HuH-7.5 (cell line): ENCODE measurements at places on chromosomes 1 and 21.

GRCh38 chr1:220772846-220773245, 13.9 kb upstream of the MTARC1 start:
- no peak for DNase-seq

DNA sequence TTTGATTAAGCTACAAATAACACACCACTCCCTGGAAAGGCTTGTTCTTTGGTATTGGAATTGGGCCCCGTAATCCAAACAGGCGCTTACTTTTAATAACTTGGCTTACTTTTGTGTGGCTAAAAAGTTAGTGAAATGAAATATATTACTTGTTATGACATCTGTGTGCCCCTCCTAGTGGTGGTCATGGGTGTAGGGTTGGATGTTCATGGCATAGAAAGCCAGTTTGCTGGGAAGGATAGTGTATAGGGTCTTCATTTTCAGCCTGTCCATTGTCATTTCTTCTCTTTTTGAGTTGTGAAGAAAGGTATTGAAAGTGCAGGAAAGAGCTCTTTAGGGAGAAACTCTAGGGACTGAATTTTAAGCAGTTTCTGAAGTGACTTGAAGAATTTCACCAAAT, 5.9 kb downstream of the CDC14A start:
- no peak for DNase-seq

GRCh38 chr1:116854403-116854690, 55.4 kb upstream of the PTGFRN start:
- no peak for DNase-seq

- DNase-seq: no peak
Observed at GRCh38 chr1:236727521-236727920, 41.2 kb downstream of the ACTN2 start.

DNA sequence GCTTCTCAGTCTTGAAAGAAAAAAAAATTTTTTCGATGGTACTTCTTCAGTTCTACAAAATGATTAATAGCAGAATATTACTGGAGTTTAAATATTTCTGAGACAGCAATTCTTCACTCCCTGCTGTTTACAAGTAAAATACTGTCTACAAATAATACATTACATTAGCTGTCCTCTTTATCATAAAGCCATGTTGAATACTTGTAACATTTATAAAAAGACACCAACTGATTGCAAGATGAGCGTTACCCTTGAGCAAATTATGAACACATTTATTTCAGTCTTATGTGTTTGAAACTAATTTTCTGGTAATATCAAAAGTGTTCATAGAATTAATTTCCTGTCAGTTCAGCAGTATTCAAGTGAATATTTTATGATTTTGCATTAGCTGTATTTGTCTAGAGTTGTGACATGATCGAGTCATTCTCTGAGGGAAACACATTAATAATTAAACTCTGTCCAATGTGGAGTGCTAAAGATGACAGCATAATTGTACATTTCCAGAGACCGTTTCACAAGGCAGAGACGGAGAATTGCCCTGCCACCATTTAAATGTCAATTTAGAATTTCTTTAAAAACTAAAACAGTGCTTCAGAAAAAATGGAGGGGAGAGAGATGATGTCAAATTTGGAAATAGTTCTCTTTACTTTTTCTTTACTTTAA, 1359.0 kb upstream of the ADGRL4 start:
- DNase-seq: no peak

DNA sequence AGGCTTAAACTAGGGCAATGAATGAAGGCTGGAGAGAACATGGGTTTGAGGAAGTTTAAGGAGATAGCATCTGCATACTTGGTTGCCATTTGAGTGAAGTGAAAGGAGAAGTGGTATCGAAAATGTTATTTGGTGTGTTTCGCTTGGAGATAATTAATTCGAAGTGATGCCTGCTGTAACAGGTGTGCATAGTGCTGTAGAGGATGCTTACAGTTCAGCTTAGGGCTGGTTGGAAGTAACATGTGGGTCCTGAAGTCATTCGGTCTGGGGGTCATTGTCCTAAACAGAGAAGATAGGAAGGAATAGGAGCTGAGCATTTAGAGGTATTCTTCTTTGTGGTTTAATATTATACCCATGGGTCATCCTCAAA, 301 bp upstream of the NUDT17 start:
- DNase-seq: no peak

DNA sequence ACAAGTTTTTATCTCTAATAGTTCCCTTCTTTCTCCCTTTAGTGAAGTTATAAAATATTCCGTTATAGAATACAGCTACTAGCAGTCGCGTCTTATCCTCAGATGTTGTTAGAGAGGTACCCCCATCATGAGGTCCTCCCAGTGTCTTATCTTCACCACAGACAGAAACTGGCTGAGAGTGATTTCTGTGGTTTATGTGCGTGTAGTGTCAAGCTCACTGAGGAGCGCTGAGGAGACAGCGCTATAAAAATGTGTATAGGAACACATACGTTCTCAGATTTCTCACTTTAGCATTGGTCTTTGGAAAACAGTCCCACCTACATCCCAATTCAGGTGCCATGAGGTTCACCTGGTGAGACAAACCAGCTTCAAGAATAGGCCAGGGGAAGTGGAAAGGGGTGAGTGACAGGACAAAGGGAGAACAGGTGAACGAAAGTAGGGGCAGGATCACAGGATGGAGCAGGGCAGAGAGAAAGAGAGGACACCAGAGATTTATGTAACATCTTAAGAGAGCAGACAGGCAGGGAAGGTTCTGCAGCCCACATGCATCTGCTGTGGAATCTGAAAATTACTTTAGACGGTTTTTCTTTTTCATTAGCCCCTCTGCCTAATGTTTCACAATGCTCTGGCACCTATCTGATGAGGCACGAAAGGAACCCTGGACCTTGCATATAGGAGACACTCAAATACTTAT, 2.7 kb upstream of the PLEKHO1 start:
- no peak for DNase-seq

DNA sequence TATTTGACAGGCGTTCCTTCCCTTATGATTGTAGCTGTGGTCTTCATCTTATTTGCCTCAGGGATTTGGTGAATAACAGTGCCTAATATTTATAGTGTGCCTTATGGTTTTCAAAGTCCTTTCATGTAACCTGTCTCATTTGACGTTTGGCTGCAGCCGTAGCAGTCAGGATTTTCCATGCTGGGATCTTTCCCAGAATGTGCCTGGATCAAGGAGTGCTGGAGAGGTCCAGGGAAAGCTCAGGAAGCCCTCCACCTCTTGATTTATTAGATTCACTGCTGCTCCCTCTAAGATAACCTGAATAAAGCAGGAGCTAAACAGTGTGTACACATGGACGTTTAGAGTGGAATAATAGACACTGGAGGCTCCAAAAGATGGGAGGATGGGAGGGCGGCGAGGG, 5.2 kb downstream of the C1orf21 start:
- DNase-seq: no peak

- DNase-seq: no peak
Observed at GRCh38 chr1:111441573-111442192, 7.4 kb downstream of the WDR77 start.

- DNase-seq: no peak
Observed at GRCh38 chr1:89552471-89553081, 27.9 kb downstream of the LRRC8B start.

DNA sequence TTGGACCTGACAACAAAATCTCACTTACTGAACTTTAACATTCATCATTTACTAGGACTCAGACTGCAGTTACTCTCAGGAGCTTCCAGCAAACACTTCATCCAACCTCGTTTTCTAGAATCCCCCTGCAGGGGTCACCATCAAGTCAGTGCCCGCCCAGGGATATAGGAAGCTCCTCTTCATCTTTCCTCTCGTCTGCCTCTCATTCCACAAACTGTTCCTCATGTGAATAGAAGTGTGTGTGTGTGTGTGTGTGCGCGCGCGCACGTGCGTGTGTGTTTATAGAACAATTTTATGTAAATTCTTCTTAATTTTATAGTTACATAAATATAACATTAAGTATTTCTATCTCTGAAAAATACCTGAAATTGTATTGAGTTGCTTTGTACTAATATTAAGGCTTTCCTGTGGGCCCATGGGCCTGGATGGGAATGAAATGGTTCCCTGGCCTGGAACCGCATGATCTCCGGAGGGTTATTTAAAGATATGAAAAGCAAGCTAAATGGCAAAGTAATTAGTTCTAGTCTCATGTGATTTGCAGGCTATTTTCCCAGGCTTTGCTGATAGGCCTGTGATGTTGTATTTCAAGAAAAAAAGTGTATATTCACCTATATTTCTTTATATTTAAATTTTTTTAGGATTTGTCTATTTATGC, 21.7 kb upstream of the ABCD3 start:
- no peak for DNase-seq

GRCh38 chr1:54611621-54612020, 11.7 kb downstream of the FAM151A start:
- no peak for DNase-seq

DNA sequence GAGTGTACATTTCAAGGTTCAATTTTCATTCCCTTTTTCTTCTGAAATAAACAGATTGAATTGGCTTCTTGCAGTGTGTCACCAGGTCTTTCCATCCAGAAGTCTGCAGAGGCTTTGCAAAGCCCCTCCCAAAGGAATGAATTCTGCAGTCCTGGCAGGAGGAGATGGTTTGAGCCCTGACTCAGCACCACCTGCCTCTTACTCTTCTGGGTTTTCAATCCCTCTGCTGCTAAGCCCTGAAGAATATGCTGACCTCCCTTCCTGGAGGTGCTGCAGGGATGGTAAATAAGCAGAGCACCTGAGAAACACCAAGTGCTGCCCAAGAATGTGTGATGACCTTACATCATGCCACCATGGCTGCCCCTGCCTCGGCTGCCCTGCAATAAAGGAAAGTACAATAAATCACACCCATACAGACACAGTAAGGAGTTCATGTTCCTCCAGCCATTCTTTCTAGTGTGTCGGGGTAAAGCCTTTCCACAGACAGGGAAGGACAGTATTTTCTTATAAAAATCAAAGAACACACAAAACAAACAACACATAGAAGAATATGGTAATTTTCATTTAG, 209.2 kb downstream of the ZNF326 start:
- DNase-seq: no peak

DNA sequence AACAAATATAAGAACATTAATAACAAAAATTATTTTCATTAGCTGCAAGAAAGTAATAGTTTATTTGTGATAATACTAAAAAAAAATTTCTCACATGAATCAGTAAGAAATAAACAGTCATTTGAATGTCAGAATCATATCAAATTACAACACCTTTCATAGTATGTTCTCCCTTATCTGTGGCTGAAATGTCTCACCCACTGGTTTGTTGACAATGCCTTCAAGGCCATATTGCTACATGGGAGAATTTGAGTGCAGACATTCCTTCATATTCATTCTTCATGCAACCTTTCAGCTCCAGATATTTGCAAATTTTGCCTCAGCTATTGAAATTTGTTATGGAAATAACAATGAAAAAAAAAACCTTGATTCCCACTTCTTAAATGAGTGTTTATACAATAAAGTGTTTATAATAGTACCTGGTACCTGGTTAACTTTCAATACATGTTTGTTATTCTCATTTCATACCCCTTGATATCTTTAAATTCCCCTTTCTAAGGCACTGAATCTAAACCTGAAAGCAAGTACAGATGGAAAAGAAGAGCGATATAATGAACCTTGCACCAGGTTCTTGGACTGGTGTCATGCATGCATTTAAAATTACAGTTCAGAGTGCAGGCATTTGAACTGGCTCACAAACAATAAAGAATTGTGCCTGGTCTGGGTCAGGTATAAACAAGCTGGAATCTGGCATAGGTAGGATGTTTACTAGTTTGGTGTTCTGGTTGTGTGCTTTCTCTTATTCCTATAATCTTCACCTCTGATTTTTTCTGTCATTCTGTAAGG, 242.2 kb upstream of the ADGRL2 start:
- no peak for DNase-seq

DNA sequence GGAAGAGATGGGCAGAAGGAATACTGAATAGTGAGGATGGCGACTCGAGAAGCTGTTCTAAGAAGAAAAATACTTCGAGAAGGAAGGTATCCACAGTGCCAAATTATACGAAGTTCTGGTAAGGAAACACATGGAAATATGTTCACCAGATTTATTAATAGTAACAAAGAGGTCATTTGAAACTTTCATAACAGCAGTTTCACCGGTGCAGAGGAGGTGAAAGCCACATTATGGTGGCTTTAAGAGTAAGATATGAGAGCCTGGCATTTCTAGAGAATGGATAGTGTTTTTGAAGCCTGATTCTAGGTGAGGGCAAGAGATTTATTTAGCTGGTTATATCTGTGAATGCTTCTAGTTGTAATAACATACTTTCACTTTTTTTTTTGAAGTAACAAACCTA, 56.2 kb downstream of the DPYD start:
- no peak for DNase-seq

DNA sequence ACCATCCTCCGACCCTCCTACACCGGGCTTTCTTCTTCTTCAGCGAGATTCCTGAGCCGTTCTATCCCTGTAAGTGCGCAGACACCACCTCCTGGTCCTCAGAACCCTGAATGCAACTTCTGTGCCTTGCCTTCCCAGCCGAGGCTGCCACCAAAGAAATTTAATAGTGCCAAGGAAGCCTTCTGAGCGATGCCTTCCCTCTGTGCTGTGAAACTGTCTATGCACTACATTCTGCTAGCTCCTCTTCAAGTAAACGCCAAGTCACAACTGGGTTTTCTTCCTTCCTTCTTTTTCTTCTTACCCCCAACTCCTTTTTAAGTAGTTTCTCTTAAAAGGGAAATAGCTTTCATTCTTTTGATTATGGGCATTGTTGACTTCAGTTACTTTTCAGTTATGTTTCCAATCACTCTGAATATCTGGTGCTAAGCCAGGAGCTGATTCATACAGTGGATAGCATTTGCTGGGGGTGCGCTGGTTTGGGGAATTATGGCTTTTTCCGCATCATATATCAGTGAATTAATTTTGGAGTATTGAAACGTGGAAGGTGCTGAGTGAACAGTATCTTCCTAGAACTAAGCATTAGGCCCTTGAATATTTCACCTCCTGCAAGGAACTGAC, 38.6 kb upstream of the GPR88 start:
- DNase-seq: no peak

DNA sequence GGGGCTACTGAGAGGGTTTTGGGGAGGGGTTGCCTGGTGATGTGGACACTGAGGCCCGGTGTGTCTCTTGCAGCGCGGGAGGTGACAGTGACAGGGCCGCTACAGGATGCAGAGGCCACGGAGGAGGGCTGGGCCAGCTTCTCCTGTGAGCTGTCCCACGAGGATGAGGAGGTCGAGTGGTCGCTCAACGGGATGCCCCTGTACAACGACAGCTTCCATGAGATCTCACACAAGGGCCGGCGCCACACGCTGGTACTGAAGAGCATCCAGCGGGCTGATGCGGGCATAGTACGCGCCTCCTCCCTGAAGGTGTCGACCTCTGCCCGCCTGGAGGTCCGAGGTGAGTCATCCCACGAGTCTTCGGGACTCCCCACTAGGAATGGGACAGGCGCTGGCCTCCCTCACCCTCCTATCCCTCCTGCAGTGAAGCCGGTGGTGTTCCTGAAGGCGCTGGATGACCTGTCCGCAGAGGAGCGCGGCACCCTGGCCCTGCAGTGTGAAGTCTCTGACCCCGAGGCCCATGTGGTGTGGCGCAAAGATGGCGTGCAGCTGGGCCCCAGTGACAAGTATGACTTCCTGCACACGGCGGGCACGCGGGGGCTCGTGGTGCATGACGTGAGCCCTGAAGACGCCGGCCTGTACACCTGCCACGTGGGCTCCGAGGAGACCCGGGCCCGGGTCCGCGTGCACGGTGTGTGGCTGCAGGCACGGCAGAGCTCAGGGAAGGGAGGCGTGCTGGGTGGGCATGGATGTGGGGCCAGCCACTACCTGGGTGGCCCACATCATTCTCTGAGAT, 72.5 kb downstream of the OBSCN start:
- no peak for DNase-seq

- no peak for DNase-seq
Observed at GRCh38 chr1:16468558-16468957, 28.0 kb downstream of the NECAP2 start.

GRCh38 chr1:109637446-109637845, 17.8 kb downstream of the AMPD2 start:
- DNase-seq: no peak

GRCh38 chr1:232707142-232707541, 77.2 kb upstream of the SIPA1L2 start:
- DNase-seq: no peak
